ENCODE measurements at places on chromosomes 2 and 18. TPM values are rescaled to one million over a fixed set of nuclear protein-coding genes. Genes with fewer than 3 reads are reported as not detected.
A peak's percentile ranks its signal among the peaks of the same experiment; 100 is the strongest.

GRCh38 chr18:2402084-2402483, 169.2 kb downstream of the METTL4 start:
- no peaks in the 10 kb centered on the region for H3K36me3 ChIP-seq
- no peak overlapping the region for H3K27ac ChIP-seq

The FKBP7 gene
- total RNA-seq, result 26.0 TPM

The WNT6 gene
- total RNA-seq, result 81.5 TPM

The RIT2 gene
- total RNA-seq, result not detected

DNA sequence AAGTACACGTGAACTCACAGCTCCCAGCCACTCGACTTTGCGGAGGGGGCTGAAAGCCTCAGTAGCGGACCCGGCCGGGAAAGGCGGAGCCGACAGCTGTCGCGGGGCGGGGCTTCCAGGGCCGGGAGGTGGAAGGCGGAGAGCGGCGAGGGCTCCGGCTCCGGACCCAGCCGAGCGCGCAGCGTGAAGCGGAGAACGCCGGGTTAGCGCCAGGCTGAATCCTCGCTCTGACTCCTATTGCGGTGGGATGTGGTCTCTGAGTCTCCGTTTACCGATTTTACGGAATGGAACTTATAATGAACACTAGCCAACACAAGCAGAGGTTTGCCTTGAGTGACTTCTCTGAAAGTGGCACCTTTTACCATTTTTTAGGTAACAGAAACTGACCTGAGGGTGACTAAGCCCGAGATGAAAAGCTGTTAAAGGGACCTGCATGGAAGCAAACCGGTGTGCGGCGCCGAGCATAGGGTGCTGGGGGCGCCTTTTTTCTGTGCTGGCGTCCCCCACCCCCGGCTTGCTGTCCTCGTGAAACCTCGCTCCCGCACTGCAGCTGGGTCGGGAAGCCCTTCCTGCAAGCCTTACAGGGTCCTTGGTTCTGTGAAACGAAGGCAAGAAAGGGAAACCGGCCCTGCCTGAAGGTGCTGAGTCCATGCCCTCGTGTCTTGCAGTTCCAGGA, 72.9 kb downstream of the EN1 start:
- DNase-seq, result no peak
- peak overlapping the region; percentile 28 for H3K4me3 ChIP-seq
- H3K27ac ChIP-seq, result no peak overlapping the region
- no peaks in the 10 kb centered on the region for H3K36me3 ChIP-seq
- H3K4me1 ChIP-seq, result peaks cover 5% of the 10 kb centered on the region
- peaks cover 34% of the 10 kb centered on the region for H3K27me3 ChIP-seq

DNA sequence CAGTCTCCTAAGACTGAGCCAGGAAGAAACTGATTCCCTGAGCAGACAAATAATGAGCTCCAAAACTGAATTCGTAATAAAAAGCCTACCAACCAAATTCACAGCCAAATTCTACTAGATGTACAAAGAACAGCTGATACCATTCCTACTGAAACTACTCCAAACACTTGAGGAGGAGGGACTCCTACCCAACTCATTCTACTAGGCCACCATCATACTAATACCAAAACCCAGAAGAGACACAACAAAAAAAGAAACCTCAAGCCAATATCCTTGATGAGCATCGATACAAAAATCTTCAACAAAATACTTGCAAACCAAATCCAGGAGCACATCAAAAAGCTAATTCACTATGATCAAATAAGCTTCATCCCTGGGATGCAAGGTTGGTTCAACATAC, 20.0 kb downstream of the RNU4ATAC start:
- no peaks in the 10 kb centered on the region for H3K36me3 ChIP-seq
- no peak overlapping the region for H3K4me3 ChIP-seq
- H3K4me1 ChIP-seq, result peaks cover 27% of the 10 kb centered on the region
- no peak overlapping the region for H3K27ac ChIP-seq

The SIX2 gene
- 1.7 TPM for total RNA-seq

DNA sequence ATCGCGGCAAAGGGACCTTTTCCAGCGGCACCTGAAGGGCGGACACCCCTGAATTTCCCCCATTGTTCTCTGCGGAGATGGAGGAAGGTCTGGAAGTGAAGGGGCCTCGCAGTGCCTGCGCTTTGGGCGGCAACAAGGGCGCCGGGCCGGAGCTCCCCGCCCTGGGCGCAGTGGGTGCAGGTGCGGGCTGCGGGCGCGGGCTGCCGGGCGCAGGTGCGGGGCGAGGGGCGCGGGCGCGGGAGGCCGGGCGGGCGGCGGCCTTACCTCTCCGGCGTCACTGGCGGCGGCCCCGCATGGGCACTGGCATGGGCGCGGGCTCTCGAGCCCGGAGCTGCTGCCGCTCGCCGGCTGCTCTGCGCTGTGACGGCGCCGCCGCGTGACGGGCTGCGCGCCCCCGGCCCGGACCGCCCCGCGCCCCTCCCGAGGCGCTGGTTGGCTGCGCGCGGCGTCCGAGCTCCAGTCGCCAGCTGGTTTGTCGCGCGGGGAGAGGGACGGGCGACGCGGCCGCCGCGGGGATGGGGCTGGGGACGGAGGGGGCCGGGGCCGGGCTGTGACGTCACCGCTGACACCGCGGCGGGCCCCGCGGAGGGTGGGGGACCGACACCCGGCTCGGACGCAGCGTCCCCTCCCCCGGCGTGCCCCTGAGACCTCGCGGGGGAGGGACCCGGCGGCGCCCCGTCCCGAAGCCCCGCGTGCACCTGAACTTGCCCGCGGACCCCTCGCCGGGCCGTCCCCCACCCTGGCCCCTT, at the start of gene KIF1A:
Gene KIF1A, minus strand, starts transcription at position 362 of the 749 bp plus-strand sequence. CDS start 22,467 bp downstream, outside the sequence.
- peak within 1 kb of the TSS; percentile 37 for H3K4me3 ChIP-seq
- H3K27ac ChIP-seq, result peak within 1 kb of the TSS; percentile 64
- no peak for DNase-seq
- H3K27me3 ChIP-seq, result no peaks in the 10 kb centered on the region
- H3K4me1 ChIP-seq, result peaks cover 30% of the 10 kb centered on the region
- H3K36me3 ChIP-seq, result peaks cover 3% of the 10 kb centered on the region

DNA sequence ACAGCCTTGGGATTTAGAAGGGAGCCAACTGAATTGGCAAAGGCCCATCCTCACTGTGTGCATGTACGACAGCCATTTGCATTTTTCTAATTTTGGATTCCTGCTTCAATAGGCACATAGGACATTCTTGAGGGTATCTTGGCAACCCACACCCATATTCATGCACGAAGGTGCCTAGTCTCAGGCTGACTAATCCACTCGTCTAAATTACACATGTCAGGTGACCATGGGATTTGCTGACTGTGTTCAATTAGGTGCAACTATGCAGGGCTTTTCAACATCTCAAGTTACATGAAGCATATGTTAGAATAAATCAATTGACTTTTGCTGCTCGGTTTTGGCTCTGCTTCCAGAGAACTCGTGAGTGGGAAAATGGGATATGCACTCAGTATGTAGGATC, 249.7 kb downstream of the SP3 start:
- H3K27ac ChIP-seq, result no peak overlapping the region
- DNase-seq, result no peak
- no peaks in the 10 kb centered on the region for H3K36me3 ChIP-seq
- H3K27me3 ChIP-seq, result no peaks in the 10 kb centered on the region
- no peak overlapping the region for H3K4me3 ChIP-seq

The PRKAG3 gene
- total RNA-seq, result not detected

The TMSB10 gene
- total RNA-seq, result 6,715 TPM

The POTEC gene
- not detected for total RNA-seq

The HOXD9 gene
- 9.4 TPM for total RNA-seq
